ENCODE measurements at places on chromosomes 12 and 14.

- H3K4me1 ChIP-seq, result no peaks in the 10 kb centered on the region
- no peaks in the 10 kb centered on the region for H3K27me3 ChIP-seq
- H3K27ac ChIP-seq, result no peak overlapping the region
- no peak overlapping the region for H3K4me3 ChIP-seq
These were observed 284.7 kb upstream of the FKBP4 start for GRCh38 chr12:2510045-2510444.

DNA sequence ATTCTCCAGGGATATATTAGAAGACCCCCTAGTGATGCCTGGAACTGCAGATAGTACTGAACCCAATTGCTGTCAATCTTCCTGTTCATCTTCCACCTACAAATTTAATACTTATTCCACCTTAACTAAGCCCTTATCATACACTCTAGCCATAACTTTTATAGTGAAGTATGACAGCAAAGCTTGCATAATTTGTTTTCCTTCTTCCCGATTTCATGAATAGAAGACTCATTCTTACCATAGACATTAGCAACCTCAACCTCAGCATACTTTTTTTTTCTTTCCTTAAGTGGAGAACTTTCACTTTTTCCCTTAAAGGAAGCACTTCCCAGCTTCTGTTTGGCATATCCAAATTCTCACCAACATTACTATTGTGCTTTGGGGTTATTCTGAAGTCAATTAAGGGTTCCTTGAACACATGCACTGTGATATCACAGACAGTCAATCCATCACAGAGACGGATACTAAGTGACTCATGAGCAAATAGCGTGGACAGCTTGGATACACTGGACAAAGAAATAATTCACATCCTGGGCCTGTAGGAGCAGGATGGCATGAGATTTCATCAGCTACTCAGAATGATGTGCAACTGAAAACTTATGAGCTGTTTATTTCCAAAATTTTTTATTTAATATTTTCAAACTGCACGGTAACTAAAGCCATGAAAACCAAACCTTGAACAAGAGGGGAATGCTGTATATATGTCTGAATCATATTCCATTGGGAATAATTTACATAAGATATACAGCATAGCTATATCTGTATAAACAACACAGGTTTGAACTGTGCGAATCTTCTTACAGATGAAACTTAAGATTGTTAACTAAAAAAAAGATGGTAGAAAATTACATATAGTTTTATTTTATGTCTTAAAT, 63.9 kb downstream of the SYT1 start:
- H3K27me3 ChIP-seq, result no peaks in the 10 kb centered on the region
- no peaks in the 10 kb centered on the region for H3K36me3 ChIP-seq
- no peak for DNase-seq
- H3K4me1 ChIP-seq, result no peaks in the 10 kb centered on the region
- no peak overlapping the region for H3K4me3 ChIP-seq
- H3K27ac ChIP-seq, result no peak overlapping the region

DNA sequence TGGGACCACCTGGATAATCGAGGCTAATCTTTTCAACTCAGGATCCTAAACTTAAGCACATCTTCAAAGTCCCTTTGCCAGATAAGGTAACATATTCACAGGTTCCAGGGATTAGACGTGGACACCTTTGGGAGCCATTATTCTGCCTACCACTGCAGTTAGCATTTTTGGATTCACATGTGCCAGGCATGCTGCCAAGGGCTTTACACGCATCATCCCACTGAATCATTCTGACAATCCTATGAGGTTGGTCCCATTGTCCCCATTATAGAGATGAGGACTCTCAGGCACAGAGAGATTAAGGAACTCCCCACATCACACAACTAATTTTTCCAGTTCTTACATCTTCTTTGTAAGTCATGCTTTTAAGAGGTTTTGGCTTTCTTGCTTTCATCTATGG, 34.5 kb downstream of the RTN1 start:
- no peak overlapping the region for H3K27ac ChIP-seq
- no peak overlapping the region for H3K4me3 ChIP-seq
- H3K4me1 ChIP-seq, result no peaks in the 10 kb centered on the region
- H3K27me3 ChIP-seq, result no peaks in the 10 kb centered on the region
- no peak for DNase-seq

- no peak overlapping the region for H3K27ac ChIP-seq
- no peak for DNase-seq
- peaks cover 3% of the 10 kb centered on the region for H3K27me3 ChIP-seq
- H3K4me3 ChIP-seq, result no peak overlapping the region
- no peaks in the 10 kb centered on the region for H3K36me3 ChIP-seq
These were observed 120.2 kb upstream of the DNM1L start for GRCh38 chr12:32558903-32559302.

- no peaks in the 10 kb centered on the region for H3K4me1 ChIP-seq
- H3K4me3 ChIP-seq, result no peak overlapping the region
- DNase-seq, result no peak
- H3K27me3 ChIP-seq, result no peaks in the 10 kb centered on the region
These were observed 21.4 kb upstream of the CMKLR1 start for GRCh38 chr12:108360487-108360886.

DNA sequence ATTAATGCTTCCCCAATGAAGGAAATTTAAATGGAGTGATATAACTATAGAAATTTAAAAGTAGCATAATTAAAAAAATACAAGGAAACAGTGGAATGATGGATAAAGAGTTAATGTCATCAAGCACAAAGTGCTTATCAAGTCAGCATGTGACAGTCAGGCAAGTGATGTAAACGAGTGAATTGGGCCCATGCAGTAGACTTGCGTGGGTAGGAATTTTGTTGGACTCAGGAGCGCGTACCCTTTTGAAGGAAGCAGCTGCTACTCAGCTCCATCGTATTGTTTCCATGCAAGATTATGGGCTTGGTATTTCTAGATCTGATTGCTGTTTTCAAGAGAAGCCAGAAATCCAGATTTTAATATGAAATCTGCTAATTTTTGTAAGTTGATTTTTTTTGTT, 4.4 kb upstream of the DYRK4 start:
- no peak for DNase-seq
- no peaks in the 10 kb centered on the region for H3K4me1 ChIP-seq
- no peaks in the 10 kb centered on the region for H3K36me3 ChIP-seq
- no peak overlapping the region for H3K27ac ChIP-seq

DNA sequence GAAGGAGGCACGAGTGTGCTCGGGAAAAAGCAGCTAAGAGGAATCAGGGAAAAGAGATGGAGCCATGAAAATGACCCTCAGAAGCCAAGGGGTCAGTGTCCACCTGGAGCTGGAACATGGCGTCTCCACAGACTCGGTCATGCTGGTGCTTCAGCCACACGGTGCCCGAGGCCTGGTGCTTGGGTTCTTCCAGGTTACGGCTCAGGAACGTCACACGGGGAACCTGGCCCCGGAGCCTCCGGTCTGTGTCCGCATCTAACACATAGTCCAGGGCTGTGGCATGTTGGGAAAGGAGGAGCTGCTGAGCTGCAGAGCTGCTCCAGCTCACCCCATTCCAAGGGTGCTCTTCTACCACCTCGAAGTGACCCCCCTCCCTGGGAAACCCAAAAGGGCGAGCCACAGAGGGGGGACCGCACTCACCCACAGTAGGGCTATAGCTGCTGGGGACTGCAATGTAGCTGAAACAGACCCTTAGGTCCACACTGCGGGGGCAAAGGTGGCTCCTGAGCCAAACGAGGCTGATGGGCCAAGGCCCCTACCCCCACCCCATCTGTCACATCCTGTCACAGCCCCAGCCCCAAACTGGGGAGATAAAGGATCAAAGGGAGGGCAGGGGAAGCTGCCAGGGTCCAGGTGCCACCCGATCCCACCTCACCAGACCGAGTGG, 10.8 kb downstream of the ITGA7 start:
- no peaks in the 10 kb centered on the region for H3K36me3 ChIP-seq
- no peaks in the 10 kb centered on the region for H3K27me3 ChIP-seq
- H3K4me3 ChIP-seq, result no peak overlapping the region

- no peaks in the 10 kb centered on the region for H3K27me3 ChIP-seq
- H3K4me1 ChIP-seq, result no peaks in the 10 kb centered on the region
- no peak for DNase-seq
- H3K27ac ChIP-seq, result no peak overlapping the region
- H3K4me3 ChIP-seq, result no peak overlapping the region
These were observed 453.9 kb downstream of the ADAMTS20 start for GRCh38 chr12:43098071-43098470.

GRCh38 chr12:6302621-6303020, 7.9 kb upstream of the PLEKHG6 start:
- DNase-seq, result no peak
- no peak overlapping the region for H3K27ac ChIP-seq
- no peaks in the 10 kb centered on the region for H3K27me3 ChIP-seq
- no peaks in the 10 kb centered on the region for H3K4me1 ChIP-seq
- no peak overlapping the region for H3K4me3 ChIP-seq
- H3K36me3 ChIP-seq, result no peaks in the 10 kb centered on the region

DNA sequence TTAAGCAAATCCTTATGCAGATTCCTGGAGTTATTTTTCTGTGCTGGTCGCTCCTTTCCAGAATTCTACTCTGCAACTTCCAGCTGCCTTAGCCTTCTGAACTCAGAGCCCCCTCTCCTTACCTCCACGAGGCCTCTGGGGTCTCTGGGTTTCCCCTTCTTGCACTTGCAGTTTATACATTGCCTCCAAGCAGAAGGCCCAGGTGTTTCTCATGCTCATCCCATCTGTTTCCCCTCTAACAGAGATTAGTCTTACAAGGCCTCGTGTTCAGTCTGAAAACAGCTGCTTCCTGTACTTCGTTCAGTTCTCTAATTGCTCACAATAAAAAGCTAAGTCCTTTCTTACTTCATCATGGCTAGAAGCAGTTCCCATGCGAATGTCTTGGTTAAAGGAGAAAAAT, 134.4 kb upstream of the FGD4 start:
- H3K4me3 ChIP-seq, result no peak overlapping the region
- no peaks in the 10 kb centered on the region for H3K36me3 ChIP-seq
- no peak for DNase-seq
- no peaks in the 10 kb centered on the region for H3K4me1 ChIP-seq

GRCh38 chr14:95575840-95576473, 41.1 kb downstream of the GLRX5 start:
- no peak overlapping the region for H3K27ac ChIP-seq
- no peak overlapping the region for H3K4me3 ChIP-seq
- no peaks in the 10 kb centered on the region for H3K27me3 ChIP-seq
- H3K4me1 ChIP-seq, result no peaks in the 10 kb centered on the region

- H3K4me3 ChIP-seq, result no peak overlapping the region
- H3K4me1 ChIP-seq, result no peaks in the 10 kb centered on the region
- no peak for DNase-seq
These were observed 133.6 kb downstream of the TTLL5 start for GRCh38 chr14:75794615-75795038.

- no peaks in the 10 kb centered on the region for H3K36me3 ChIP-seq
- no peak overlapping the region for H3K4me3 ChIP-seq
These were observed 413.6 kb downstream of the BTG1 start for GRCh38 chr12:91732086-91732485.

GRCh38 chr14:74935360-74935680, 12.3 kb upstream of the RPS6KL1 start:
- H3K27ac ChIP-seq, result no peak overlapping the region
- no peaks in the 10 kb centered on the region for H3K36me3 ChIP-seq
- no peaks in the 10 kb centered on the region for H3K4me1 ChIP-seq

DNA sequence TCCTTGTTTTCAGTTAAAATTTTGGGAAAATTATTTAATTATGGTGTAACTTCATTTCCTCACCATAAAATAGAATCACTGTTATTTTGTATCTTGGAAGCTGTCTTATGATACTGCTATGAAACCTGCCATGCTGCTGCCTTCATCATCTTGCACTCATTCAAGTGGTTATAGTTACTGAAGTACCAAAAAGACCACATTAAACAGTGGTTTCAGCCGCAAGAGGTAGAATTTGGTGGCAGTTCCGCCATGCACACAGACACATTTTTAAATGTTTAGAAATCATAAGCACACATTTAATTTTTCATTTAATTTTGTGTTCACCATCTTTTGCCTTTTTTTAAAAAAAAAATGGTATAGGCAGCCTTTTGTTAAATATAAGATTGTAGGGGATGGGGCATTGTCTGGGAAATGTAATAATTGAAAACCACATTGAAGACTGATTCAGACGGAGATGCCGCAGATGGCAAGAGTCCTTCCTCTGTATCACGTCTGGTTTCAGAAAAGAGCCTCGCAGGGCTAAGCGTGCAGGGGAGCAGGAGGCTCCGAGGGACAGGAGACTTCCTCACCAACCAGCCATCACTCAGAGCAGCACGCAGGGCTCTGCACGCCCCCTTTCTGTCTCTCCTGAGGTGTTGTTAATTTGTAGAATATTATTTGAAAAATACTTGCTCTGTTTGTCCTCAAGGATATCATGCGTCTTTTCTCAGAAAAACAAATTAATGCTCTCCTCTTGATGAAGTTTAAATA, 115.2 kb upstream of the PELI2 start:
- no peaks in the 10 kb centered on the region for H3K36me3 ChIP-seq
- no peak for DNase-seq
- no peak overlapping the region for H3K27ac ChIP-seq
- H3K4me3 ChIP-seq, result peak overlapping the region; percentile 5

All from effector memory CD4-positive, alpha-beta T cell (primary cell).